NCI-H1436 treated with DMSO at 0.1 percent for 48 hours (cell line): ENCODE measurements at places on chromosomes 1 and 21.

GRCh38 chr21:46078322-46078977, 19.5 kb upstream of the COL6A2 start:
- no peak for DNase-seq

DNA sequence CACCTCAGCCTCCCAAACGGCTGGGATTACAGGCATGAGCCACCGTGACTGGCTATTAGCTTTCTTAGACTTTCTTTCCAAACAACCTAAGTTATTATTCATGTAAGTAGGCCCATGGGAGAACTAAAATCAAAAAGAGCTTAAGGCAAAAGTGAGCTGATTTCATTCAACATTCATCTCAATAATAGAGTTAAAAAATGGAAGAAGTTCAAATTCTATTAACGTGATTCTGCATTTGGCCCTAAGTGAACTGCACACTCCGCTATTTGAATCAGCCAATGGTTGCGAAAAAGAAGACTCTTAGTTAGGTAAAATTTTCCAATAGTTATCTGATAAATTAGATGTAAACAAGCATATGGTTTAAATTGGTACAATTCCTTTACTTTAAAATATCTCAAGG, 68.6 kb upstream of the WARS2 start:
- DNase-seq = no peak

GRCh38 chr1:41714638-41715389, 203.9 kb downstream of the HIVEP3 start:
- no peak for DNase-seq

DNA sequence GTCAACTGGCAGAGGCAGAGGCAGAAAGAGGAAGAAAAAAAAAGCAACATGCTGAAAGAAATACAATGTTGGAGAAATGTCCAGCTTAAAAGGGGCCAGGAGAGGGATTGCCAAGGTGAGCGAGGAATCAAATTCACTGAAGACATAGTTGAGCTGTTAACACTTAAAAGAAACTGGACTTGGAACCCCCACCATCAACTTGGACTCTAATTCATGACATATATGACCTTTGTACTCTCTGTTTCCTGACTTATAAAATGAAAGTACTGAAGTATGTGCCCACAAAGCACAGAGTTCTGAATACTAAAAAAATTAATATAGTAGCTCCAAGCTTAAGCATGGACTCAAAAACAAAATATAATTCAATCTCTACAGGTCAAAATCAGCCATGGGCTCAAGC, 16.1 kb downstream of the PRR9 start:
- no peak for DNase-seq

DNA sequence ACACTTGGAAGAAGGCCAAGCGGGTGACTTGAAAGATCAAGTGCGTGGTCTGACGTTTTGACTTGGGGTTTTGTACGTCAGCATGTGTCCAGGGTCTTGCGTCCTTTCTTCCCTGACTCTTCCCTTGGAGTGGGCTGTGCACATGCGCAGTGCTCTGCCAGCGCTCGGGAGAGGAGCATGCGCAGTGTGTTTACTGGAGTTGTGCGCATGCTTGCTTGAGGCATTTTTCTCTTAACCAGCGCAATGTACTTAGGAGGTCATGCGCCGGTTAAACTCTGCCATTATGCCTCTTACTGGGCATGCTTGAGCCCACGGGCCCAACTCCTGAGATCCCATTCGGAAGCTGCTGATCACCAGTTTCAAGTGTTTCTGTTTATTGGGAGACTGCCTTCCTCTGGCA, 242.5 kb upstream of the AJAP1 start:
- DNase-seq = no peak

DNA sequence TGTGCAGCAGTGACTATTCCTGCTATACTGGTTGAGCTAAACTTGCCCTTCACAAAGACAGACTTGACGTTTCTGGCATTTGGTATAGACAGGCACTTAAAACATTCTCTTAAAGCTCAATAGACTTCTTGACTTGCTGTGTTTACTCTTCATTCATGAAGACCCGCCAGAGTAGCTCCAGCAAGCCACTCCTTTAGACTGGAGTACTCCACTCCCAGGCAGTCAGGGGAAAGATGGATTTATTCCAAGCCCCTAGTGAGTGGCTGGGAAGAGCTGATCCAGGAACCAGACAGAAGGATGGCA, 70.7 kb downstream of the EVA1C start:
- DNase-seq = no peak

DNA sequence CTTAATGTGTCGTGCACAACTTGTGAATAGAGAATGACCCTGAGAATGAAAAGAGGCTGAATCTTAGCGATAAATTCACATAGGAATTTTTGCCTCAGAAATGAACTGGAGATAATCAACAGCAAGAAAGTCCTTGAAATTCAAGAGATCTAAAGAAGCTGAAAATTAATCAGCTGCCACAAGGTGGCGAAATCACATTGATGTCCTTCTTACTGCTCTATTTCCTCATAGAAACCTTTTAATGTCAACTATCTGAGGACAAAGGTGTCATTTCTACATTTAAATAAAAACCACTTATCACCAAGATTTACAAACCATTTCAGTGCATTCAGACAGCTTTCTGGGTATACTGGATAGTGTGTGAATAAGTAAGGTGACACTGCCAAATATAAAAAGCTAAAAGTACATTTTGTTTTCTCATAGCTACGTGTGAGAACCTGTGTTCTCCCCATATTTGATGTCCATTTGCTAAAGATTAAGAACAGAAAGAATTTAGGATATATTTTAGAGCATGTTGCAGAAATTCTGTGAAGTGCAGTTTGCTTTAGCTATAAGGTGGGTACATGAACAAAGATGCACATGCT, 485.3 kb upstream of the PTBP2 start:
- DNase-seq = peak; percentile 0

DNA sequence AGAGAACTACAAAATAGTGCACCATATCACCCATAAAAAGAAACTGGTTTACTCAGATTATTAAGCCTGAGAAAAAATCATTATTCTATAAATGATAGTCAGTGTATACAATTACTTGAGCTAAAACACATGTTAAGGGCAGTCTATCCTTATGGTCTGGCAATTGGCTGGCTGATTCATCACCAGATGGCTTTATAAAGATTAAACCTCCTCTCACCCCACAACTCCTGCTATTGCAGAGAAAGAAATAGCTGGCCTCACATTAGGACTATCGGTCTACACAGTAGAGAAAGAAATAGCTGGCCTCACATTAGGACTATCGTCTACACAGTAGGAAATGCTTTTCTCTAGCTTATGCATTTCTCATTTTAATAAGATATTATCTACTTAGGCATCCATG, 21.2 kb downstream of the CEP170 start:
- DNase-seq = no peak

GRCh38 chr21:31898933-31899630, 26.3 kb downstream of the HUNK start:
- no peak for DNase-seq

GRCh38 chr1:202861420-202862132, 27.4 kb downstream of the RABIF start:
- DNase-seq = peak; percentile 71

- DNase-seq = no peak
These were observed 1.6 kb upstream of the PLA2G2C start for GRCh38 chr1:20187813-20188454.

- no peak for DNase-seq
These were observed 29.2 kb downstream of the EPHB2 start for GRCh38 chr1:22739648-22740385.

DNA sequence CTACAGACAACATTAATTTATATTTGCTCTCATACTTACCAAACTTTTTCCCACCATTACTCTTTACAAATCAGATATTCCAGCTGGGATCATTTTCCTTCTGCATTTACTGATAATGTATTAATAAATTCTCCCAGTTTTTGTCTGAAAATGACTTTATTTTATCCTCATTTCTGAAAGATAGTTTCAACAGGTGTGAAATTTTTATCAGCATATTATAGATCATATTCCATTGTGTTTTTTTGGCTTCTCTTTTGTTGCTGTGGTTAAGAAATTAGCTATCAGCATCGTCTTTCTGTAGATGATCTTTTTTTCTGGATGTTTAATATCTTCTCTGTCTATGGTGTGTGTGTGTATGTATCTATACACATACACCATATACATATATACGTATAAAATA, 2.7 kb downstream of the CFAP57 start:
- no peak for DNase-seq

DNA sequence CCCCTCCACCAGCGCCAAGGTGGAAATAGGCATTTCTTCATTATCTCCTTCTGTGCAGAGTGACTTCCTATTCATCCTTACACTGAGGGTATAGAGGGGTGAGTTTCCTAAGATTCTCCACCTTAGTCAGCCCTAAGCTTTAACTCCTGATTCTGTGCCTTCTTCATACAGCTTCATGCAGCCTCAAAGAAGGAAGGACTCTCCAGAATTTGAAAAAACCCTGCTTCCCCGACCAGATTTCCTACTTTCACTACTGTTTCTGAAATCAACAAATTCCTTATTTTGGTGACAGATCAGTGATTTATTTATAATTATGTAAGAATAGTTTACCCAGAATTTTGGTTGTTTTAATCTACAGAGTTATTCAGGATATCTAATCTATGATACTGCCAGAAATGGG, 28.6 kb downstream of the GFI1 start:
- no peak for DNase-seq

DNA sequence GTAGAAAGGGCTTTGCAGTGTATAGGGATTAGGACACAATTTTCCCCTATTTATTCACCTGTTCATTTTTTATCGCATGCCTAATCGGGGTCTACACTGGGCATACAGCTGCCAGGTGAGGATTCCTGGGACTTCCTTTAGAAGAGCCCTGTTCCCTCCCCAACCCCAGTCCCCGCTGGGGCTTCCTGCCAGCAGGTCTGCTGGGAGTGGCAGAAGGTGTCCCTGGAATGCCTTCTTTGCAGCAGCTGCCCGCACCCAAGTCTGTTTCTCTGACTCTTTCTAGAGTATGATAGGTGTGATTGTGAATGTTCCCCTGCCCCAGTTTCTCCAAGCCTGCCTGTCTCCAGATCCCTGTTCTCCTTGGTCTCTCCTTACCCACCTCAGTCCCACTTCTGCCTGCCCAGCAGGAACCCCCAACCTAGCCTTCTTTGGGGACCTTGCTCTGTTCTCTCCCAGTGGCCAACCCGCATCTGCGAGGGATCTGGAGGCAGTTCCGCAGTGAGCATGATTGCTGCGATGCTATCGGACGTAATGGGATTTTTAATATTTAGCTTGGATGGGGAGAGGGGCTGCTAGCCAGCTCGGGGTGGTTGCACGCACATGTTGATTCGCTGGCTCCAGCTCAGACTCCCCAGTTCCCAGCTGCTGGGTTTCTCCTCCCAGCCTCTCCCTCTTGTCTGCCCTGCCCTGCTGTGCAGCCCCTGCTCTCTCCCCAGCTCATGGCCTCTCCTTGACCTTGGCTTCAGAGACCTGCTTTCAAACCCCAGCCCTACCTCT, 79.8 kb downstream of the EPHB2 start:
- DNase-seq = no peak

- DNase-seq = no peak
These were observed 6.6 kb downstream of the PEAR1 start for GRCh38 chr1:156899956-156900718.

DNA sequence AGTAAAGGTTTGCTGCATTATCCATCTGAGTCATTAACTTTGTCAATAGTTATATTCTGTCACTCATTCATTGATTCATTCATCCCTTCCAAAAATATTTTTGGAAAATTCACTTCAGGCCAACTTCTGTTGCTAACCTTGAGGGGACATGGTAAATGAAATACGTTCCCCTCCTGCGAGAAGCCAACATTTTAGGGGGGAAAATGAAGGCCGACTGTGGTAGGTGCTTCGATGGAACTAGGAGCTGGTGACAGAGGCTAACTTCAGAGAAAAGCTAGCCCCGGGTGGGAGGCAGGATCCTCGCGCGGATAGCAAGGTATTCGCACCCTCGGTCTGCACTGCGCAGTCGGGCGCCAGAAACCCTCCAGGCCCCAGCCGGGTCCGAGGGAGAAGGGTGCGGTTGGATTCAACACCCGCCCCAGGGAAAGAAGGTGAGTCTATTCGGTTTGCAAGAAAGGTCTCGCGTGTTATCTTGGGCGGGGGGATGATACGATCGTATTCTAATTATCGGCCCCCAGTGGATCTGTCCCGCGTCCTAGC, 646 bp upstream of the RRP15 start:
- DNase-seq = no peak

DNA sequence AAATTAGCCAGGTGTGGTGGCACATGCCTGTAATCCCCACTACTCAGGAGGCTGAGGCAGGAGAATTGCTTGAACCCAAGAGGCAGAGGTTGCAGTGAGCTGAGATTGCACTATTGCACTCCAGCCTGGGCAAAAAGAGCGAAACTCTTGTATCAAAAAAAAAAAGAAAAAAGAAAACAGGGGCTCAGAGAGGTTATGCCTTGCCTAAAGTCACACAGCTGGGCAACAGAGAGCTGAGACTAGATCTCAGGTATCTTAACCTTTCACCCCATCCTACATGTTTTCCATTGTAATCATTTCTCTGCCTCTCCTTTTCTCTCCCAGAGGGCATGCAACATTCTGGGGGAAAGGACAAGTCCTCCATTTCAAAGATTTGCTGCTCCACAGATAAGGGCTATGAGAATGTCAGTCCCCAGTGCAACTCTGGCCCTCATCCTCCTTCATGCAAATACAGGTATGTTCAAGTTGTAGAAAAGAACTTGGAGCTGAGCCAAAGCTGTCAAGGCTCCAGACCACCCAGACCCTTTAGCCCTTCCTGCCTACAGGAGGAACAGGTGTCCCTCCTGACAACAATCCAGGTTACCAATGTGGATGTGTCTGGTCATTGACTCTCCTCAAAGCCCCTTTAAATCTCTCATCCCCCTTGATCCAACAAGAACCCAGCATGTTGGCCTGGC, 6.9 kb downstream of the SLC9A1 start:
- no peak for DNase-seq

GRCh38 chr21:21666689-21667088, 668.5 kb downstream of the NCAM2 start:
- DNase-seq = no peak

GRCh38 chr1:16125088-16125470, 30.8 kb downstream of the EPHA2 start:
- no peak for DNase-seq

- no peak for DNase-seq
These were observed 234.6 kb upstream of the KAZN start for GRCh38 chr1:14363707-14364413.

- DNase-seq = no peak
These were observed 52.3 kb downstream of the C1orf198 start for GRCh38 chr1:230816018-230816417.

DNA sequence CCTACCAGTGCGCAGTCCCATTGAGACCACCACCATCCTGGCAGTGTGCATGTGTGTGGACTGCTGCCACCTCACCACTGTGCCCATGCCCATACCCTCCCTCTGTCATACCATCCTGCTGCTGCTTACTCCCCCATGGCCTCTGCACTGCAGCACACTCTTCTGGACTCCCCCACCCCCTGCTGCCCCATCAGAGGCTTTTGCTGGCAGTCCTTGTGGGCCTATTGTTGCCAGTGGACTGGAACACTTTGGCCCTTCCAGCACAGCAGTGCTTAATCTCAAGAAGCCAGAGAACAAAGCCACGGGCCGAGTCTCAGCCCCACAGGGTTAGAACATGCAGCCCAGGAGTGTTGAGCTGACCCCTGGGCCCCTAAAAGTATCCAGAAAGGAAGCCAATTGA, 41.9 kb upstream of the IVNS1ABP start:
- no peak for DNase-seq
